ENCODE measurements at places on chromosomes 6 and 20. TPM values are rescaled to one million over a fixed set of nuclear protein-coding genes. Genes with fewer than 3 reads are reported as not detected.

The ELOVL4 gene
- total RNA-seq, result 2.4 TPM

DNA sequence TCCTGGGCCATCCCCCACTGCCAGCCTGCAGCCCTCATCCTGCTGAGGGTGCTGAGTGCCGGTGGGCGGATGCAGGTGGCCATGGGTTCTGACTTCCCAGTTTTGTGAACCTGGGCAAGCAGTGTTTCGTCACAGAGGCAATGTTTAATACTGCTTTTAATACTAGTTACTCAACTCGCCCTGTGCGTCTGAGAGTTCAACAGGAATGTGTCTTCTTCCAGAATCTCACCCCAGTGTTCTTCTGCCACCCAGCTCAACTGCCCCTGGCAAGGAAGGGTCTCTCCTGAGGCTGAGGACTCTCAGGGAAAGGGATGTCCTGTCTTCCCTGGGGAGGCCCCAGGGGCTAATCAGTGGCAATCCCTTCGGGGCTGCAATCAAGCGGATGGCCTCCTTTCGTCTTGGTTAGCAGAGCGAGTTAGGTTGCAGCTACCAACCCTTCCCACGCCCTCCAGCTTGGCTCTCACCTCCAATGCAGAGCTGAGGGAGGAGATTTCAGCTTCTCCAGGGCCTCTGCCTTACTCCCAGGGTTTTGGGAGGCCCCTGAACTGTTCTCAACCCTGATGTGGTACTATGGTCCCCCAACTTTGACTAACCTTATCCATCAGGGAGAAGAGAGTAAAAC is 2.0 kb downstream of the KCNK16 start:
- DNase-seq, result no peak

DNA sequence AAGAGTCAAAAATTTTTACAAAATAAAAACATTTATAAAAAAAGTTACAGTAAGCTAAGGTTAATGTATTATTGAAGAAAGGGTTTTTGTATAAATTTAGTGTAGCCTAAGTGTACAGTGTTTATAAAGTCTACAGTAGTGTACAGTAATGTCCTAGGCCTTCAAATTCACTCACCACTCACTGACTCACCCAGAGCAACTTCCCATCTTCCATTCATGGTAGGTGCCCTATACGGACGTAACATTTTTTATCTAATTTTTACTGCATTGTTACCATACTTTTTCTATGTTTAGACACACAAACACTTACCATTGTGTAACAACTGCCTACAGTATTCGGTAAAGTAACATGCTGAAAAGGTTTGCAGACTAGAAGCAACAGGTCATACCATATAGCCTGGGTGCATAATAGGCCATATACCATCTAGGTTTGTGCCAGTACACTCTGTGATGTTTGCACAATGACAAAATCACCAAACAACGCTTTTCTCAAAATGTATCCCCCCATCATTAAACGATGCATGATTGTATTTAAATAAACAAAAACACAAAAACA is 6.0 kb downstream of the MTFR2 start:
- DNase-seq, result no peak

- DNase-seq, result no peak
These were observed 368.0 kb downstream of the QKI start for GRCh38 chr6:163782436-163783003.

DNA sequence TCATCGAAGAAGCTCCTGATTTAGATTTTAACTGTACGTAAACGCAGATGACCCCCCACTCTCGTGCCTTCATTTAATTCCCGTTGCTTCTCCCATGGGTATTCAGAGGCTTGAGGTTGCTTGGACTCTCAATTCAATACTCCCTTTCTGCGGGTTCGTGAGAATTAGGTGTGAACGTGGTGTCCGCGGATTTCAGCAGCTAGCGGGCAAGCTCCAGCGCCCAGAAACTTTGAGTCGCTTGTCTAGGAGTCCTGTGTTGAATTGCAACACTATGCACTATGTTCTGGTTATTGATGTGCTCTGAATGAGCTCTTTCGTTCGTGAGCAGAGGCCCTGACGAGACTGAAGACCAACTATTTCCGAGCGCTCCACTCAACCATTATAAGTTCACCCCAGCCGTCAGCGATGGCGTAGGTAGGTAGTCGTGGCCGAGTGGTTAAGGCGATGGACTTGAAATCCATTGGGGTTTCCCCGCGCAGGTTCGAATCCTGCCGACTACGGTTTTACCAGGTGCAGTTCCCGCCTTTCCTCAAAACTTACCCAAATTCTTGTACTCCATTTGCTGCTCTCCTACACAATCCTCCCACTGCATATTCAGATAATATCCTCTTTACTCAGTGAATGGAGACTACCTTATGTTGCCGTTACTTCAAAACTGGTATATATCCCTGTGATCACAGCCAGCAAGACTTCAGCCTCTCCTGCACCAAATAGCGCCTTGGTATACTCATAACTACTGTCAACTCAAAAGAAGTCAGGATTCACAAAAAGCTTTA is 72.6 kb upstream of the ZNF184 start:
- DNase-seq, result peak; percentile 80

GRCh38 chr20:47127546-47127945 is 229.0 kb downstream of the ZMYND8 start:
- DNase-seq, result no peak

DNA sequence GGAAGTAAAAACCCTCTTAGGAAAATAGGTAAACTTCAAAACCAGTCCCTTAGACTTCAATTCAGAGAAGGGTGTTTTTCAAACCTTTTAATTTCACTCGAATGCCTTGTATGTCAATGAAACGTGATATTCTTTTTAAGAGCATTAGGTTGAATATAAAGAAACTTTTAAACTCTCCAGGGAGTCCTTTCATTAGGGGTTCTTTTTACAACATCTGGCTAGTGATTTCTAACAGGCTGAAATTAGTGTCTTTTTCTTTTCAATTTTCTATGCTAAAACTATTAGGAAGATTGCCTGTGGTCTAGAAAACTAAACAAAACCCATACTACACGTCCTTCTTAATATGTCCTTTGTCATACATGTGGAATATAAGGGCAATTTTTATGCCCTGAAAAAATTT is 569.7 kb upstream of the CITED2 start:
- no peak for DNase-seq

DNA sequence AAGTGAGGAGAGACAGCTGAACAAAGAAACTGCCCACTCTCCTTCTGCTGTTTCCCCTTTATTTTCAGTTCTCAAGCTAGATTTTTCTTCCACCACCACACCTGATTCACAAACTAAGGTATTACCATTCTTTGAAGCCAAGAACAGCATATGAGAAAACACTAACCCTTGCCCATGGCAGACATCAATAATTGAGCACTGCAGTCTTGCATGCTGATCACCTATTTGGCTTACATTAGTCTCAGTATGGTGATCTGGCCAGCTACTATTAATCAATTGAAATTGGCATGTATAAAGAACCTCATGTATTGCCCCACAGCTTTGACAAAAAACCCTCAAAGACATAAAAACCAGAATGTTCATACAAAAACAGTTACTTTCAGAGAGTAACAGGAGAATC is 166.3 kb downstream of the SAMD5 start:
- DNase-seq, result no peak

The OR2H2 gene
- not detected for total RNA-seq

GRCh38 chr6:133985970-133986369 is 32.9 kb downstream of the TBPL1 start:
- no peak for DNase-seq

The SNX21 gene
- 35.8 TPM for total RNA-seq

GRCh38 chr6:149403534-149403933 is 3.5 kb downstream of the SUMO4 start:
- DNase-seq, result no peak

GRCh38 chr6:53728570-53729194 is 63.1 kb upstream of the KLHL31 start:
- DNase-seq, result peak; percentile 48

- DNase-seq, result no peak
These were observed 10.4 kb downstream of the DACT2 start for GRCh38 chr6:168309183-168309582.

DNA sequence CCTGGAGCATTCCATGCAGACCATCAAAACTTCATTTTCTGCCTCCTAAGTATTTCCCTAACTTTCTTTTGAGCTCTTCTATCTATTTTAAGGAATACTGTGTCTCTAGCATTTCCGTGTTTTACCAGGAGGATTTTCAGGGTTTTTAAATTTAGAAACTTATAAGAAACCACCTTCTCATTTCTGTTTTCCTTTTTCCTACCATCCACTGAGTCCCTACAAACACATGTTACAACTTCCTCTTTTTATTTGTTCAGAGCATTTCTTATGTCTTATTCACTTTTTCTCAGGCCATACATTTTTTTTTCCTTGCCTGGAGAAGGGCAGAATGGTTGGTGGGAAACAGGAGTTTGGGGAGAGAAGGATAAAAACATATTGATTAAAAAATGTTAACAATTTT is 130.0 kb upstream of the BMP5 start:
- DNase-seq, result no peak

The DCBLD1 gene
- total RNA-seq, result 51.6 TPM

The INSM1 gene
- 1.2 TPM for total RNA-seq

DNA sequence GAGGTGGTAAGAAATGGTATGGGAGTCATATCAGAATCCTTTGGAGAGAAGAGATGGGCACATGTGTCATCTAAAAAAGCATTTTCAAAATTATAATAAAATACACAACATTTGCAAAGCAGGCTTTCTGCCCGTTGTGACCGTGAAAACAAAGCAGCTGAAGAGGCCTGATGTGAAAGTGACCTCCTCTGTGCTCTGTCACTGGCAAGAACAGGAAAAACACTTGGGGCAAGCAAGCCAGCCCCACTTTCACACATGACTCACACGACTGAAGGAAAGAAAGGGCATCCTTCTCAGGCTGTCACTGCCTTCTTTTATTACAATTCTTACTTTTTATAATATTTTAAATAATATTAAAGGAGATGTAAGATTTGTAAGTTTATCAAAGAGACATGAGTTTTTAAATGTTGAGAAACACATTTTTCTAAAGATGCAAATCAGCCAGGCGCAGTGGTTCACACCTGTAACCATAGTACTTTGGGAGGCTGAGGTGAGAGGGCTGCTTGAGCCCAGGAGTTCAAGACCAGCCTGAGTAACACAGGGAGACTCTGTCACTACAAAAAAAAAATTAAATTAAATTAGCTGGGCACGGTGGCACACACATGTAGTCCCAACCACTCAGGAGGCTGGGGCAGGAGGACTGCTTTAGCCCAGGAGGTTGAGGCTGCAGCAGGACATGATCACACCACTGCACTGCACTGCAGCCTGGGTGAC is 143.7 kb downstream of the BTBD9 start:
- DNase-seq, result peak; percentile 51

- DNase-seq, result peak; percentile 46
These were observed 1.6 kb downstream of the SMPDL3A start for GRCh38 chr6:122790423-122791309.

GRCh38 chr20:23190557-23190956 is 104.4 kb upstream of the CD93 start:
- DNase-seq, result peak; percentile 62

The IRAK1BP1 gene
- total RNA-seq, result 2.2 TPM

The PPIL6 gene
- total RNA-seq, result 2.1 TPM

DNA sequence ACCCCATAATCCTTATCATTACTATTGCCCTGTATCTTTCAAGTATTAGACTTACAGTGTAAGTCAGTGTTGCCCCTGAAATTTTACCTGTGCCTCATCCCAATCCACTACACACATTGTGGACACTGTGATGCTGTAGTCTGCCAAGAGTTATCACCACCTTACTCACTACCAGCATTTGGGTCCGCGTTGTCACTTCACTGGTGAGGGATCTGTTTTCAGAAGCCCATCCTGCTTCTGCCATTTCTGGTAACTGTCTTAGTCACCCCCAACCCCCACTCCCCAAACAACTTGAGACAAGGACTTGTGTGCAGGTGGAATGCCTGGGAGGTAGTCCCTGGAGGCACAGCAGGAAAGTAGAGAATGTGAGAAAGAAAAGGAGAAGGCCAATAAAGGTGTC is 6.0 kb upstream of the RAB44 start:
- no peak for DNase-seq

DNA sequence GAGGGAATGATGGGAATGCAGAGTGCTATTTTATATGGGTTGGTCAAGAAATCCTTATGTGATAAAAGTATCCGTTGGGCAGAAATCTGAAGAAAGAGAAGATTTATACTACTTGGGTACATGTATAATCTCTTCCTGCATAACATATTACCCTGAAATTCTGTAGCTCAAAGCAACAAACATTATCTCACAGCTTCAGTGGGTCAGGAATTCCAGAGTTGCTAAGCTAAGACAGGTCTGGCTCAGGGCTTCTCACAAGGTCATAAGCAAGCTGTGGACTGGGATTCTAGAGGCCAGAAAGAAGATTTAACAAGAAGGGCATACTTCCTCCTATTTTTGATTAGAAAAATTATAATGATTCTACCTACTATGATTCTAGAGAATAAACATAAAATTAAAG is 172.5 kb upstream of the THEMIS start:
- no peak for DNase-seq

- DNase-seq, result no peak
These were observed 385.6 kb downstream of the CDKAL1 start for GRCh38 chr6:20919677-20920385.

- DNase-seq, result peak; percentile 19
These were observed 221.8 kb downstream of the FRK start for GRCh38 chr6:115838763-115839401.

DNA sequence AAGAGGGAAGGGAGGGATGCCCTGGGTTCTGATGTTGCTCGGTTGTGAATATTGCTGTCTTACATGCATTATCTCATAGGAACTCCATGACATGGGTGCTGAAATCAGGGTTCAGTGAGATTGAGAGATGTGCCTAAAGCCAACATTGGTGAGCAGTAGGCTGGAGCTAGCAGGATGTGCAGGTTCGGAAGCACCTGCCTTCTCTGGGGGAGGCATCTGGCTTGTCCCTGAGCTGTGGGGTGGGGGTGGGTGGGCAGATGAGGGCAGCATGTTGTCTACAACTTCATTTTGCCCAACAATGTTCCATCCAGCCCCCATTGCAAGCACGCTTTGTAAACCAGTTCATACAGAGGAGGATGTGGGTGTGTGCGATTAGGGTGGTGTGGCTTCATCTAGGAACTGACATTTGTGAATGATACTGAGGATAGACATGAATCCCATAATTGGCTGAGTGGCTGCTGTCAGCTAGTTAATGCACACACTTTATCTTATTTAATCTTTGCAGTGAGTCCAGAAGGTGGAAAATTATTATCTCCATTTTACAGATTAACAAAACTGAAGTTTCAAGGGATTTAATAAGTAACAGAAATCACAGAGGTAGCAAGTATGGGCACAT is 119.4 kb downstream of the SYNDIG1 start:
- no peak for DNase-seq

The SIRPD gene
- total RNA-seq, result not detected

GRCh38 chr6:88547768-88548167 is 381.6 kb upstream of the CNR1 start:
- peak; percentile 26 for DNase-seq

The NFKBIL1 gene
- total RNA-seq, result 12.8 TPM

GRCh38 chr20:641516-641875 is 11.5 kb downstream of the SRXN1 start:
- peak; percentile 38 for DNase-seq

- DNase-seq, result peak; percentile 45
These were observed 50.7 kb downstream of the OPN5 start for GRCh38 chr6:47832386-47833100.

GRCh38 chr6:25350573-25350972 is 71.4 kb downstream of the CARMIL1 start:
- DNase-seq, result no peak

- no peak for DNase-seq
These were observed 60.8 kb downstream of the OR2B2 start for GRCh38 chr6:27851440-27851839.

Data from M059J (cell line).